ENCODE measurements at places on chromosomes 7 and 10. TPM values are rescaled to one million over a fixed set of nuclear protein-coding genes. Genes with fewer than 3 reads are reported as not detected.

The TAS2R41 gene
- not detected for total RNA-seq

The NUTM2D gene
- total RNA-seq, result 1.7 TPM

The CRYGN gene
- total RNA-seq, result not detected

The MINDY4 gene
- 12.3 TPM for total RNA-seq

Data from A375 (cell line).